M059J (cell line): ENCODE measurements at places on chromosomes 13 and 19. TPM values are rescaled to one million over a fixed set of nuclear protein-coding genes. Genes with fewer than 3 reads are reported as not detected.

- no peak for DNase-seq
Observed at GRCh38 chr19:40907968-40908735, 26.1 kb upstream of the CYP2A7 start.

DNA sequence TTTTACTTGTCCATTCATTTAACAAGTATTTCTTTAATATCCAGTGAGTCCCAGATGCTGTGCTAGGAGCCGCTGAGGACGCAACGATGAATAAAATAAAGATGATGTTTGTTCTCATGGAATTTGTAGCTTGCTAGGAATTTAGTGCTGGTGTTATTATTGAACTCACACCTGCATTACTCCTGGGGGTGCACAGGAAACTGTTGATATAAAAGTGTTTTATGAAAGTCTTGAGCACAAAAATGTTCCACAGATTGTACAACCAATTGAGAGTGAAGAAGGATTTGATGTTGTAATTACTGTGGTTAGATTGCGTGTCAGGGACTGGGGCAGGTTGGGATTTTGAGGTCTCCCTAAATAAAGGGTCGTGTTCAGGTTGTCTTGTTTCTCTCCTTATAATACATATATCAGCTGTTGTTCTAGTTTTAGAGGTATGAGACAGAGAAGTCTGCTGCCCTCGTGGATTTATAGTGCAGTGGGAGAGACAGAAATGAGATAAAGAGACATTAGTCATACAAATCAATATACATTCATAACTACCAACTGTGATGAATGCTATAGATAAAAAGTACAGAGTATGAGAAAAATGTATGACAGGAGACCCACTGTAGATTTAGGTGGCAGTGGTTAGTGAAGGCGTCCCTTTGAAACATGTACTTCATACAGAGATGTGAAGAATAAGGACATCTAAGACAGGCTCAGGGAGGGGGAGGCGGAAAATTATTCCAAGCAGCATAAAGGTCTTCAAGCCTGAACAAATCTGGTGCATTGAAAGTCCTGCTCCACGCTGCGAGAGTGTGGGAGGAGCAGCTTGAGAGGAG, 11.3 kb downstream of the CACNG6 start:
- no peak for DNase-seq

DNA sequence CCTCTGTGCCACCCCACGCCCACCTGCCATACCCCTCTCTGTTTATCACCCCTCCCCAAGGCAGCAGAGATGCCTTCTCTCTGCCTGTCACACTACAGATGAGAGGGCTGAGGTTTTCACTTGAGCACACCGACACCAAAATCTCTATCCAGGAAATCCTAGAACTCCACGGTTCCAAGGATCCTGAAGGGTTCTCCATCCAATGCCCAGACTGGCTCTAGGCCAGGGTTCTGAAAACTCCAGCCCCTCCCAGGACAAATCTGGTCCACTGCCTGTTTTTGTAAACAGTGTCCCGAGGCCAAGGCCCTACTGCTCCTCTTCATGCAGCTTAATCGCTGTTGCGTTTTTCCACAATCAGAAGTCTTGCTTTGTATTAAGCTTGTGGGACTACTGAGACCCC, 20.1 kb downstream of the TLE2 start:
- no peak for DNase-seq

The TSHZ3 gene
- total RNA-seq = 0.22 and 0.64 TPM in 2 replicates
